ENCODE measurements at places on chromosomes 13 and 19.

DNA sequence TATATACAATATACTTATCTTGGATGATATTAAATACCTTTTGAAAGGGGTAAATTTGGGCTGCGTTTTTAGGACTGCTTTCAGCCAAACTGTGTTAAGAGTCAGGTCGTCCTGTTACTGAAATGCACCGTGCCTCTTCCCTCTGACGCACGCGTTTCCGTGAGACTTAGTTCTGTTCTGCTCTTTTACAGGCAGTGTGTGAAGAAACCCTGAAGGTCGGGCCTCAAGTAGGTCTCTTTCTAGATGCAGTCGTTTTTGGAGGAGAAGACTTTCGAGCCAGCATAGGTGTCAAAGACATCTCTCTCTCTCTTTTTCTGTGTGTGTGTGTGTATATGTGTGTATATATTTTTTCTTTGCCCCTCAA, 107.0 kb downstream of the ZIC5 start:
- no peak for DNase-seq

DNA sequence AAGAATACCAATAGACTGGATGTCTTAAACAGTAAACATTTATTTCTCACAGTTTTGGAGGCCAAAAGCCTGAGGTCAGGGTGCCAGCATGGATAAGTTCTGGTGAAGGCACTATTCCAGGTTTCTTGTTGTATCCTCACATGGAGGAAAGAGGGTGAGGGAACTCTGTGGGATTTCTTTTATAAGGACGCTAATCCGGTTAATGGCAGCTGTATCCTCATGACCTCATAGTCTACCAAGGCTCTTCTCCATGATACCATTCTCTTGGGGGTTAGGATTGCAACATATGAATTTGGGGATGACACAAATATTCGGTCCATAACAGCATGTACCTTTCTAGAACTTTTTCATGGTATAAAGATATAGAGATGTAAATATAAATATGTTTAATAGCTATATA, 412.0 kb downstream of the LMO7 start:
- DNase-seq, result no peak

GRCh38 chr19:2923510-2923909, 21.3 kb downstream of the ZNF77 start:
- peak; percentile 82 for DNase-seq

GRCh38 chr13:71090990-71091389, 776.0 kb downstream of the DACH1 start:
- DNase-seq, result no peak

- no peak for DNase-seq
These were observed 390.5 kb downstream of the ZNF536 start for GRCh38 chr19:30762651-30763050.

DNA sequence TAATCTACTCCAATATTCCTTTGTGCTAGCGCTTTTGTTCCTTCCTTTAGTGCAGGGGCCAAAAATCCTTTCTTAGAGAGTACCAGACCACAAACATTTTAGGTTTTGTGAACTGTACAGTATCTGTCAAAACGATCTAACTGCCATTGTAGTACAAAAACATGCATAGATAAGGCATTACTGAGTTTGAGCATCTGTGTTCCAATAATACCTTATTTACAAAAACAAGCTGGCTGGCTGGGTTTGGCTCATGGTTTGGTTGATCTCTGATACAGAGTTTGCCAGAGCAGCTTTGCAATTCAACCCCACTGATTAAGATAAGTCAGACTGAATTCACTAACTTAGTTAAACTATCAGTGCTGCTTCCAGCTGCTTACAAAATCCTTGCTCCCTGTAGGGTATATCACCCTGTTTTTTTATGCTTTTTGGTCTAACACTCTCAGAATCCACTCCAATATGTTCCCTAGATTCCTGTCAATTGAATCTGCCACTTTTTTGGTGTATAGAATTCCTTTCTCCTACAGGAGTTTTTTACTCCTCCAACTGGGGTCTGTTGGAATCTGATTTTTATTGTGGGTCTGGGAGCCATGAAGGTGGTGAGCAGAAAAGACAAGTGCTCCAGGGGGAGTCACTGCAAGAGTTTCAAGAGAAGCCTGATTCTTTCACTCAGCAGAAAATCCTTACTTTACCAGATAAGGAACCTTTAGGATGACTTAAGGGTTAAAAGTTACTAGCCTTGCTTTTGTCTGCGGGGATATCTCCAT, 1399.4 kb downstream of the EFNB2 start:
- peak; percentile 52 for DNase-seq

GRCh38 chr13:80121038-80121437, 219.9 kb downstream of the SPRY2 start:
- peak; percentile 24 for DNase-seq

DNA sequence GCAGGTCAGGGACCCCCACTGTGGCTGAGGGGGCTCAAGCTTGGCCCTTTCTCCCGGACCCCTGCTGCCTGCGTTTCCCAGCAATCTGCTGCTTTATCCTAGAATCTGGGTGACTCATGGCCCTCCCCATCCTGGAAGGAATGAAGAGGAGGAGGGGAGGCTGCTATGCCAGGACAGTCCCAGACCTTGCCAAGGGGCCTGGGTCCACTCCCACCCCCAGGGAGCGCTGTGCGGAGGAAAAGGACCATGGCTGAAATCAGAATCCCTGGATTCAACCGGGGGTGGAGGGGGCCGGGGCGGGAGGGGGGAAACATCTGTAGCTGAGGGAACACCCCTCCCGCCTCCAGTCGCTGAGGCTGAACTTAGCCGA, 20.5 kb downstream of the ZNF114 start:
- DNase-seq, result peak; percentile 61

GRCh38 chr19:22619371-22619770, 14.8 kb upstream of the ZNF492 start:
- DNase-seq, result no peak

- DNase-seq, result no peak
These were observed 4.6 kb upstream of the CDC16 start for GRCh38 chr13:114230117-114230516.

DNA sequence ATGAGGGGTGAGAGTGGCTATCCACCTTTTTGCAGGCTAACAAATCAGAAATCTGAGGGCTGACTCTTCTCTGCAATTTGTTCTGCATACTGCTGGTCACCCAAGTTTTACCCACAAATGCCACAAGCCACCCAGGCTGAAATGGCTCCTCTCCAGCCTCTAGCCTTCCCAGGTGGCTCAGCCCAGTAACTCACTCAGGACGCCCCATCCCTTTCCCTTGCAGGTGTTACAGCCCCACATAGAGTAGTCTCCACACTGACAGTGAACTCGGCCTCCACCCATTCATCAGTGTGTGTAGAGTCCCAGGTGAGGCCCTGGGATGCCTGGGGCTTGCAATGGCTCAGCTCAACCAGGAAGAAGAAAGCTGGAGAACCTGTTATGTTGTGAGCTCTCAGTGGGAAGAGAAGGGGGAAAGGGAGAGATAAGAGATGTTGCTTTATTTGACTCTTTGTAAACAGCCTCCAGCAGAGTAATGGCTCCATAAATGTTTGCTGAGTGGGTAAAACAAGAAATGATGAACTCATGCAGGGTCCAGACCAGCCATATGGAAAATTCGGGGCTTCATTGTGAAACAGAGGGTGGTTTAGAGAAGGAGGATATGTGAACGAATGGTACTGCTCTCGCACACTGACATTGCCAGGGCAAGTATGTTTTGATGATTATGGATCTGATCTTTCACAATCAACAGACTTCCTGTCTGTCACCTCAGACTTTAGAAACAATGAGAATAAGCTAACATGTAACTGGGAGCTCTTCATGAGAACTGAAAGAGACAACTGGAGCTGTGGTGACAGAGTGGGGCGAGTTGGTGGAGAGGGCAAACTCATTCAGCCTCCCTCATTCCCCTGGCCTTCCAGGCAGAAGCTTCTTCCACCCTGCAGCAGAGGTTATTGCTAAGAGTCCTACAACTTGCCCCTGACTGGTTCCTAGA, 74.2 kb upstream of the RFC3 start:
- no peak for DNase-seq

DNA sequence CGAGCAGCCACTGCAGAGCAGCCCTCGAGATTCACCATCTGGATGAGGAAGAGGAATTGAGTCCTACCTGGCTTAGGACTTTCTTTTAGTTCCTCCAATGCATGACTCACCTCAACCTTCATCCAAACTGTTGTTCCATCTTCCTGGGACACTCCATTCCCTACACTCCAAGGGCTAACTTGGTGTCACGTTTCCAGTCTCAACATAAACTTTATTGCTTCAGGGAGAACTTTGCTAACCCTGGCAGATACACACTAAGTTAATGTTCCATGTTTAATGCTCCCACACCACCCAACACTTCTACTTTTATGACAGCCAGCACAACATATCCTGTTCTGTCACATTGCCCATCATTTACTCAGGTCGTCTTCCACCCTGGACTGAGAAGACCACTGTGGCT, 164.4 kb downstream of the RBM26 start:
- DNase-seq, result no peak

DNA sequence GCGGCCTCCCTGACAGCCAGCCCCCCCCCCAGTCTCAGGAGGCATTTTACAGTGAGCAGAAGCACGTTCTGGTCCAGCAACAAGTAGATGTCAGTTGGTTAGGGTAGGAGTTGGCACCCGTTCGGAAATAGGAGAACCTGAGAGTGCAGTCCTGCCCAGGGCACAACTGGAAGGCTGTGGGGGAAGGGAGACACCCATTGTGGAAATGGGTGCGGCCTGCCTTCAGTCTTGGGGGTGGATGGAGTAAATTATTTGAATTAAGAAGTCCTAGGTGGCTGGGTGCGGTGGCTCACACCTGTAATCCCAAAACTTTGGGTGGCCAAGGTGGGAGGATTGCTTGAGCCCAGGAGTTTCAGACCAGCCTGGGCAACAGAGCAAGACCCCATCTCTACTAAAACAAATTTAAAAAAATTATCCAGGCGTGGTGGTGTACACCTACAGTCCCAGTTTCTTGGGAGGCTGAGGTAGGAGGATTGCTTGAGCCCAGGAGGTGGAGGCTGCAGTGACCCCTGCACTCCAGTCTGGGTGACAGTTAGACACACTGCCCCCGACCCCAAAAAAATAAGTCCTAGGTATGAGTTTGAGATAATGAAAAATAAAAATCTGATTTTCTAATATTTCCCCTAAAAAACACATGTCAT, 1.2 kb downstream of the CIRBP start:
- peak; percentile 43 for DNase-seq

GRCh38 chr19:45878043-45878794, 7.7 kb downstream of the IRF2BP1 start:
- DNase-seq, result no peak

DNA sequence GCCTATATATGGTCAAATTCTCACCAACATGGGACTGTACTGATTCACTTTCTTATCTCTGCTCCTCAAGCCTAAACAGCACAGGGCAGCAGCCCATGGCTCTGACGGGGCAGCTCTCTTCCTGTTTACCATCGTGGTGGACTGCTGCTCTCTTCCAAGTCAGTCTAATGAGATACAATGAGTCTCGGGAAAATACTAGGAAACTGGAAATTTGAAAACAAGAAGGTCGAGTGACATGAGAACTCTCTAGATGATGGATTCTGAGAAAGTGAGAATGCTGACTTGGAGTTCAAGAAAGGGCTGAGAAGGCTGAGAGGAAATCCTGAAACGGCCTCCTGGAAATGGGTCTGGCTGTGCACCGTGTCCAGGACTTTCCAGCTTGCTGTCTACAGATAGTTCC, 122.8 kb upstream of the ARGLU1 start:
- DNase-seq, result no peak

All from adipocyte (in vitro differentiated cells).